ENCODE measurements at places on chromosomes 2 and 18. TPM values are rescaled to one million over a fixed set of nuclear protein-coding genes. Genes with fewer than 3 reads are reported as not detected.

GRCh38 chr18:34803877-34804400 is 93.8 kb downstream of the DTNA start:
- DNase-seq, result no peak
- no peaks in the 10 kb centered on the region for H3K36me3 ChIP-seq
- no peak overlapping the region for H3K27ac ChIP-seq
- peaks cover 3% of the 10 kb centered on the region for H3K4me1 ChIP-seq
- H3K4me3 ChIP-seq, result no peak overlapping the region

GRCh38 chr2:4618141-4618540 is 914.8 kb downstream of the DCDC2C start:
- DNase-seq, result no peak
- H3K27me3 ChIP-seq, result no peaks in the 10 kb centered on the region
- no peak overlapping the region for H3K27ac ChIP-seq

- H3K4me3 ChIP-seq, result no peak overlapping the region
- DNase-seq, result no peak
- H3K27me3 ChIP-seq, result no peaks in the 10 kb centered on the region
- H3K27ac ChIP-seq, result no peak overlapping the region
- H3K4me1 ChIP-seq, result no peaks in the 10 kb centered on the region
Measured at GRCh38 chr2:43946685-43947084, 49.1 kb downstream of the LRPPRC start.

DNA sequence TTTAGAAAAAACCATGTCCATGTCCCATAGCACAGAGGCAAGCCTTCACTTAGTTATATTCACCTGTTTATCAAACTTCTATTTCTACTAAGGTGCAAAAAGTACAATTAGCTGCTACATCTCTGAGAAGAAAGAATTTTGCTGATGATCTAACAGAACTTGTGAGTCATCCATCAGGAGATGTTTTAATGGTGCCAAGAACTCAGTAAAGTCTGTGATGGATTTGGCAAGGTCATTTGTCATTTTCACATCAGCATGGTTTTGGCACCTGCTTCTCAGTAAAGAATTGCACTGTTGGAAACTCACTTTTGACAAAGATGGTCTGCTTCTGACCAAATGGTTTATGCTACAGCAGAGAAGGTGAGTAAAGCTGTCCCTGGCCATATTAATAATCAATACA is 195.7 kb upstream of the TMEFF2 start:
- no peaks in the 10 kb centered on the region for H3K27me3 ChIP-seq
- no peak overlapping the region for H3K27ac ChIP-seq
- H3K4me1 ChIP-seq, result no peaks in the 10 kb centered on the region
- H3K36me3 ChIP-seq, result no peaks in the 10 kb centered on the region
- no peak for DNase-seq
- no peak overlapping the region for H3K4me3 ChIP-seq

Gene PLA2R1
- total RNA-seq, result 2.2 TPM
